ENCODE measurements at places on chromosomes 16 and 17.

- DNase-seq: no peak
Measured at GRCh38 chr17:47057830-47058229, 78.8 kb upstream of the RPRML start.

DNA sequence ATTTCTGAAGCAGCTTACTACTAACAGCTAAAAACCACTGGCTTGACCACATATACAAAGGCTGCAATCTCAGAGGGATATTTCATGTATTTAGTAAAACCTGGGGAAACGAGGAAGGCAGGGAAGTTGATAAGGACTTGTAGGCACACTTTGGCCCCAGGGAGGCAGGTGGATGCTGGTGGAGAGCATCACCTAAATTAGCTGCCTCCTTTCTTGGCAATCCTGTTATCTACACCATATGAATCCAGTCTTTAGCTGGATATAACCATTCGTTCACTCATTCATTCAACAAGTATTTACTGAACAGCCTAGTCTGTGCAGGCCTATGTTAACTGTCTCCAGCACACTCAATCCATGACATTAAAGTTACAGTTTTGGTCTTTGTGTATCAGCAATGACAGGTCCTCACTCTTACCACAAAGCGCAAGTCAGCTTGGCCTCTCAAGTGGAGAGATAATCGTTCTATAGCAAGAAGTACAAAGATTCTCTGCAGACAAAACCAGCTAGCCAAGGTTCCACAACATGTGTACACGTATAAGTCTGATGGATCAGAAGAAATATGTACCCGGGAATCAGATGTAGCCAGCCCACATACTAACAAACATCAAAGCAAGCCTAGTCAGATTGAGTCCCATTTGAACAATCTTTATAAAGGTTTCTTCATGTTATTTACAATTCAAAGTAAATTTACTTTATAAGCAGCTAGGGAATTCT lies 10.8 kb downstream of the MRPS23 start:
- DNase-seq: no peak

- no peak for DNase-seq
Measured at GRCh38 chr17:47205419-47205963, 3.7 kb upstream of the MYL4 start.

GRCh38 chr16:77077256-77077922 lies 113.6 kb upstream of the MON1B start:
- no peak for DNase-seq

DNA sequence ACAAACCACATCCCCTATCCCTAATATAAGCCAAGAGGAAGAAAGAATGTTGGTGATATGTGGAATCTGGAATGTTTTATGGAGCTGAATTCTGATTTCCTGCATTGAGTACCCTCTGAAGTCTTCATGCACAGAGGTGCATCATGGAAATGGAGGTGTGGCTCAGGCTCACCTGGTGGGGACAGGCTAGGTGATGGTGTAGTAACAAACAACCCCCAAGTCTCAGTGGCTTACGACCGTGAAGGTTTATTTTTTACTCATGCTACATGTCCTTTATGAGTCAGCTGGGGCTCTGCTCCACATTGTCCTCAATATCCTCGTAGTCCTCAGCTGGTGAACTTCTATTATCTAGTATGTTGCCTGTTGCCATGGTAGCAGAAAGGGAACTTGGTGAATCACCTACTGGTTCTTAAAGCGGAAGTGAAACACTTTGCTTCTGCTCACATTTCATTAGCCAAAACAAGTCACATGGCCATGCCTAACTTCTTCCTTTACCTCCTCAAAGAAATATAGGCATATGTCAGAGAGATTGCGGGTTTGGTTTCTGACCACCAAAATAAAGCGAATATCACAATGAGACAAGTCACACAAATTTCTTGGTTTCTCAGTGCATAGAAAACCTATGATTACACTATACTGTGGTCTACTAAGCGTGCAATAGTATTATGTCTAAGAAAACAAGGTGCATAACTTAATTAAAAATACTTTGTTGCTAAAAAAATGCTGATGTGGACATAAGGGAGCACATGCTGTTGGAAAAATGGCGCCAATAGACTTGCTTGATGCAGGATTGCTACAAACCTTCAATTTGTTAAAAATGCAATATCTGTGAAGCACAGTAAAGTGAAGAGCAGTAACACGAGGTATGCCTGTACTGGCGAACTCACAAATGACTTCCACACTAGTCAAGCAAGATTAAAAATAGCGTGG lies at the start of gene PMFBP1:
TSS of gene PMFBP1 (minus strand) at position 51 of the 930 bp plus-strand sequence. CDS start 947 bp downstream, outside the sequence.
- DNase-seq: no peak

GRCh38 chr16:66706506-66706880 lies 9.9 kb upstream of the CMTM4 start:
- no peak for DNase-seq

Measured in SK-N-MC (cell line).